ENCODE measurements at places on chromosomes 7 and 10.

DNA sequence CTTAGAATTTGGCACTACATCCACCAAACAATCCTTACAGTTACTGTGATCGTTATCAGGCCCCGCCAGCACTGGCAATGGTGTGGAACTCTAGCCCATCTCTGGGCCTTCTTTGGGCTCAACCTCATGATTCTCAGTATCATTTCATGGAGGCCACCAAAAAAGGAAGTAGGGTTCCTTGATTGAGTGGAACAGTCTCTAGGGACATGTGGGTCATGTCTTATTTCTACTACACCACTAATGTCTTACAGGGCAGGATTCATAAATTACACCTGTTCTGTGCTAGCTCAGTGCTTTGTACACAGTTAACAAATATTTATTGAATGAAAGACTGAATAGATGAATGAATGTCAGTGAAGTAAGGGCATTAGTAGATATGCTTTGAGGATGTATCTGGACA, 53.9 kb downstream of the AP3M1 start:
- DNase-seq = no peak

- no peak for DNase-seq
Observed at GRCh38 chr10:58209669-58210068, 58.0 kb downstream of the IPMK start.

GRCh38 chr7:151240942-151241754, 7.3 kb downstream of the SMARCD3 start:
- no peak for DNase-seq

GRCh38 chr10:72772031-72772430, 80.1 kb downstream of the MCU start:
- no peak for DNase-seq
